ENCODE measurements at places on chromosomes 2 and 18.

GRCh38 chr2:190418727-190419126 lies 10.6 kb downstream of the MFSD6 start:
- DNase-seq: no peak

DNA sequence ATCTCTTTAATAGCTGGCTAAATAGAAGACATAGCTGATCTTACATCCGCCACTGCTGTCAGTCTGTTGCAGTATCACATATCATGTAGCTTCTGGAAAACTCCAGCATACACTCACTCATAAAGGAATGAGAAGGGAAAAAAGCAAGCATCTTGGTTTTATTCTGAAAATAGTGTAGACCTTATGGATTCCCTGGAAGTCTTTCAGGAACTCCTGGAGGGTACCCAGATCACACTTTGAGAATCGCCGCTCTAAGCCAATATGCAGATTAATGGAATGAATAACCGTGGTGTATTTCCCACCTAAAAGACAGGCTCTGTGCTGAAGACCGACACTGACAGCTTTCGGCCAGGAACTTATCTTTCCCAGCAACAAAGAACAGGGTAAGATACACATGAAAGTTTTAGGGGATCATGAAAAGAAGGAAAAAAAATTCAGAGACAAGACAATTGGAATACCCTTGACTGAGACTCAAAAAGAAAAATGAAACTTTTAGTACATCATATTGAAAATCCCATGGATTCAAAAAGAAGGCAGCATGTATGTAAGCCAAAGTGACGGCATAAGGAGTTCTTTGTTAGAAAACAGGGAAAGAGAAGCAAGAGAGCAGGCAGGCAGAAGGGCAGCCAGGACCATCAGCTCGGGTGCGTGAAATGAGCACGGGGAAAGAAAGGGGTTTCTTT lies 56.4 kb upstream of the SEC11C start:
- no peak for DNase-seq

DNA sequence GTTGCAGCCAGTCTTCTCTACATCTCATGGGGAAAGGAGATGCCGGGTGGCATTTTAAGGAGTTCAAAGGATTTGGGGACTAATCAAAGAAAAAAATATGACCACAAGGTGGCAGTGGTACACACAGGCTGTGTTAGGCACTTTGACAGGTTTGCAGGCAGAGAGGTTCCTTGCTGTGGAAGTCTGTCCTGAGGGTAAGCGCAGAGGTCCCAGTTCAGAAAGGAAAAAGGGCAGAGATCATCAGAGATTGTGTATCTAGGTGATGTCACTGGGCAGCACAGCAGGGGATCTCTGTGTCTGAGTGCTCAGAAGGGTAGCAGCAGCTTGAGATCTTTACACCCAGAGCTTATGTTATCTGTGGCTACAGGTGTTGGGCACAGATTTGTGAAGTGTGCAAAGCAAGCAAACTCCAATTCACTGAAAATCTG lies 231.4 kb downstream of the LRRTM1 start:
- DNase-seq: no peak

DNA sequence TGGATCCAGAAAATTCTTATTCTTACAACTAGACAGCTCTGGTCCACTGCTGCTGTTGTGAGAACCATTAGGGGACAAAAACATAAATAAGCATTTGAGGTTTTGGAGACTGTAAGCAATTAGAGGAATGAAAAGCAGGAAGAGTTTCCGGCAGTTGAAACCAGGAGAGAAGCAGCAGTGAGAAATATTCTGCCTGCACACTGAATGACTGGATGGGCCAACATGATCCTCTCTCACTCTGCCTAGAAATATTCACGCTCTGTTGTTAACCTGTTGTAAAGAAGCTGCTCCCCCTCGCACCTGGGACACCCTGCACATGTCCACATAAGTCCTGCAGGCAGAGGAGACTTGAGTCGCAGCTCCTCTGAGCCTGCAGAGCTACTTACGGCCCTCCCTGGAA lies 60.4 kb upstream of the RNF152 start:
- no peak for DNase-seq

- DNase-seq: no peak
Observed at GRCh38 chr2:238013806-238014205, 47.0 kb downstream of the UBE2F start.

GRCh38 chr2:26970928-26971627 lies 641 bp downstream of the MAPRE3 start:
- no peak for DNase-seq

GRCh38 chr2:202091476-202091875 lies 18.4 kb downstream of the KIAA2012 start:
- no peak for DNase-seq

DNA sequence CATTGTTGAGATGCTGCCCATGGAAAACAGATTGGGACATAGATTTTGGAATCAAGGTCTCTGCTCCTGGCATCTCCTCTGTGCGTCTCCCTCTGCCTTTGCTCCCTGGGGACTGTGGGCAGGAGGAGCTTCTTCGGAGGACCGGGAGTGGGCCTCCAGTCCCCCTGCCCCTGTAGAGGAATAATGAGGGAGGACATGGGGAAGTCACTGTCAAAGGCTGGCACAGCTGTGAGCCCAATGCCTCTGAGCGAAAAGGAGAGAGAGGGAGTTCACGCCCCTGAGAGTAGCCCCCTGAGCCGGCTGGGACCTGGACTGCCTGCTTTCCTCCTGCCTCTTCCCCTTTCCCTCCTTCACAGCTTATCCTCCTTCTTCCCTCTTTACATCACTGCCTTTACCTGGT lies 195.0 kb downstream of the LOXHD1 start:
- no peak for DNase-seq

DNA sequence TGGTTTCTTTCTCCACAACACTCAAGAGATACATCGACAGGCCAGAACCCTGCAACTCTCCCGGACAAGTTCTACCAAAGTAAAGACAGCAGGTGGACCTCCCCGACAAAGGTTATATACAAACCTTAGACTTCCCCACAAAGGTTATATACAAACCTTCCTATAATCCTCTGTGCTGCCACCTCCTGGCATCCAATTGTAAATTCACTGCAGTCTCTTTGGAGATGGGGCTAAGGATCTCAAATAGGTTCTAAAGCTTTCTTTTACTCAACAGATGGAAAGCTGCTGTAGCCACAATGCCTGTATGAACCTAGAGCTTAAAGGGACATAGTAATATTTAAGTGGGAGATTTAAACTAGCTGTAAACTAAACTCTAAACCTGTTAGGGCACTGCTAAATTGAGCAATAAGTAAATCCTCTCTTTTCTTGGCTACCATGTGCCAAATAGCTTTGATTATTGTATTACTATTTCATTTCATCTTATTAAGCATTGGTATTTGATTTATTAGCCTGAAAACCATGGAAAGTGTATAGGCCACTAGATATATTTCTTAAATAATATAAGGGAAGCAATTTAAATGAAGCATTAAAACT lies 9.8 kb upstream of the MREG start:
- DNase-seq: no peak

GRCh38 chr2:147628971-147629421 lies 215.8 kb upstream of the ACVR2A start:
- no peak for DNase-seq

GRCh38 chr2:151037434-151037833 lies 224.2 kb downstream of the RBM43 start:
- no peak for DNase-seq

DNA sequence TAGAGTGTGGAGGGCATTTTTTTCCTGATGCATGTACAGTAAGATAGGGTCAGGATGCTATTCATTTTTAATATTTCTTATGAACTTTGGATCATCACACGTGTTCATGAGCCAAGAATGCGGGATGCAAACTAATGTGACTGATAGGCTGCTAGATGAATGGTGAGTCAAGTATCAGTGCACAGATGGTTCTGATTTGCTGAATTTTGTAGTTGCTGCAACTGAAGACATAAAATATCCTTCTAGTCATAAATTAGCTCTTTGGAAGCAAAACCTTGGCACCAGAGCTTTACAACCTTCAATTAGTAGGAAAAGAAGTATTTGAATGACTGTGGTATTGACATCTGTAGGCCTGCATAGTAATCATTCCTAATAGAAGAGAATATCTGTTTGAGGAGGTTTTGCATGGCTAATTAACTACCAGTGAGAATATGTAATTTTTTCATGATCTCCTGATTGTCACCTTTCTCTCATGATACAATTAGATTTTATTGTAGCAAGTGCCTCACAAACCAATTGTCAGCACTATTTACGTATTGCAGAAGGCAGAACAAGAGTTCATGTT lies 94.0 kb downstream of the VRK2 start:
- no peak for DNase-seq

- DNase-seq: no peak
Observed at GRCh38 chr2:226466589-226466988, 333.0 kb downstream of the IRS1 start.

DNA sequence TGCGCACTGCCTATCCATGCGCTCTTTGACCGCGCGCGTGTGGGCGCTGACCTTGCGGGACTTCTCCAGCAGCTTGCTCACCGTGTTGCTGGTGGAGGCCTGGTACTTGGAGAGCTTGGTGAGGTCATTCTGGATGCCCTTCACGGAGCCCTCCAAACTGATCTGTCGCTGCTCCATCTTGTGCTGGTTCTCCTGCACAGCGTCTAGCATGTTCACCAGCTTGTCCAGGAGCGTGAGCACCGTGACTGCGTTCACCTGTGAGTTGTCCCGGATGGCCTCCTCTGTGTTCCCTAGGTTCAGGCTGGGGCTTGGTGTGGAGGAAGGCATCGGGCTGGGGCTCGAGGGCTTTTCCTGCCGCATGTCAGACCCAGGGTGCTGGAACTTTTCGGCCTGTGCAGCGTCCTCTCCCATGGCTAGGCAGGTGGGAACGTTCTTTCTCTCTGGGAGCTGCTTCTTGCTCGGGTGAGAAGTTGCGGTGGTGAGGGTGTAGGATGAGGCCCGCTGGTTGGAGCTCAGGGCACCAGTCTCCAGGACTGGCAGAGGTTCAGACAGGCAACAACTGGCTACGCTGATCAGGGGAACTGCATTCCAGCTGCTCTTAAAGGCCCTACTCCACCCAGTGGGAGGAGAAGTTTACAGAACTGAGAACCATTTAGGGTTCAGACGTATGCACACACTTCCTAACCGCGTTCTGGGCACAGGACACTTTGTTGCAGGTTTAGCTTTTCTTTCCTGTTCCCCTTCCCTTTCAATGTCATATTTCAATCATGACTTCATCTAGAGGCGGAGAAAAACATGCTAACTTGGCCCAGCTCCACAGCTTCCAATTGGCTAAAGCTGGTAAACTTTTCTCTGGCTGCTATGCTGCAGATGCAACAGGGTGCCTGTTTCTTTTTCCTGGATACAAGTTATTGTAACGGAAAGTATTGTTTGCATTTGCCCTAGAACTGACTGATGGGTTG lies at the start of gene CAVIN2:
Gene CAVIN2, minus strand, starts transcription at position 574 of the 962 bp plus-strand sequence. Its CDS starts 163 bp downstream, at position 411.
- no peak for DNase-seq

DNA sequence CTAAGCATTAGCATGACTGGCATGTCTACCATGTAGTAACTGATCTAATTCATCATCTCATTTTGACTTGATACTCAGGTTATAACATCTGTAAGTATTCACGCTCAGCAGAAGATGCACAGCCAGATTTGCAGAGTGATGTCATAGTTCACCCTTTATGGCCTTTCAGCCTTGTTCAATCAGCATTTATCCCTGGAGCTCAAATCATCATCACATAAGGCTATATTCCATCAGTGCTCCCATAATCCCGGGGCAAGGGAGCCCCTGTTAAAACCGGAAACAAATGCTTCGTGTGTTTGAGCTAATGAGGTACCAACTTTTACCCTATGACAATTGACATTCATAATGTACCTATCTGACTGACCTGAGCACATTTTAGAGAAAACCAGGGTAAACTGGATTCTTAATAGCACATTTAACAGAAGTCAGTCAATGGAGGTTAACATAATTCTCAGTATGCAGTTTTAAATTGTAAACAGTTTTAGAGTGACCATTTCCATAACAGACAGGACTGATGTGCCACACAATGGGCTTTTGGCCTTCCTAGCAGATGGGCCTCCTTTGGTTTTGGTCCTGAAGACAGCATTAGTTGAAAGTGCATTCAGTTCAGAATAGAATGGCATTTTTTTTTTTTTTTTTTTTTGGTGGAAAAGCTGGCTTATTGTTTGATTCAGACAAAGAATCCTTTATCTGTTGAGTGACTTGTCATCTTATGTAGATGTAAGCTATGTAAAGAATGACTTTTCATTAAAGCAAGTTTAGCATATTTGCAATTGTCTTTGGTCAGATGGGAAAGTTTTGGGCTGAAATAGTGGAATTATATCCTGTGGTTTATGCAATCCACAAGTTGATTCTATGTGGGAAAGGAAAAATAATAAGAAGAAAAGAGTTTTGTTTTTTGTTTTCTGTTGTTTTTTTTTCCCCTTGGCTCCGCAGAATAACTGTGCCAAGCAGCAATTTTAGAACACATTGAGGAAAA lies 866.0 kb upstream of the ACVR2A start:
- DNase-seq: no peak

DNA sequence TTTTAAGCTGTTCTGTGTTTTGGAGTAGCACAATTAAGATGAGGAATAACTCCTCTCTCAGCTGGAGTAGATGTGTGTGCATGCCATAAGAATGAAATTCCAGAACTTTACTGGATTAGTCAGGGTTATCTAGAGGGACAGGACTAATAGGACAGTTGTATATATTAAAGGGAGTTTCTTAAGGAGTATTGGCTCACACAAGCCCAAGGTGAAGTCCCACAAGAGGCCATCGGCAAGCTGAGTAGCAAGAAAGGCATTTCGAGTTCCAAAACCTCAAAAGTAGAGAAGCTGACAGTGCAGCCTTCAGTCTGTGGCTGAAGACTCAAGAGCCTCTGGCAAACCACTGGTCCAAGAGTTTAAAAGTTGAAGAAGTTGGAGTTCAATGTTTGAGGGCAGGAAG lies 113.7 kb downstream of the RIT2 start:
- DNase-seq: no peak

- DNase-seq: no peak
Observed at GRCh38 chr2:127394492-127394891, 6.7 kb upstream of the MAP3K2 start.

- DNase-seq: no peak
Observed at GRCh38 chr2:146323564-146323963, 1521.3 kb upstream of the ACVR2A start.

DNA sequence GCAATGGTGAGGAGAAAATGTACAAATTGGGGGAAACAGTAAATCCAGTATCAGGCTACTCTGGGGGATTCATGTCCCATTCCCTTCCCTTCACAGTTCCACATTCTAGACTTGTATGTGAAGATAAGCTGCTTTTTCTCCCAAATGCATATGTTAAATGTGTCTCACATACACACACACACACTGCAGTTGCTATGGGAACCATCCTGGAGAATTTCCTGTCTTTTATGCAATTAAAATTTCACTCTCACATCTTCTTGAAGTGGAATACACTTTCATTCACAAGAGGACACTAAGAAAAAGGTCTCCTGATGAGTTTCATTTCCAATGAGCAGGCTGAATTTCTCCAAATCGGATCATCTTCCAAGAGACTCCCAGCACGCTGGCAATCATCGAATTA lies 366.0 kb downstream of the LRATD1 start:
- no peak for DNase-seq

GRCh38 chr18:31648966-31649429 lies 35.4 kb downstream of the B4GALT6 start:
- DNase-seq: no peak

GRCh38 chr2:229539628-229540027 lies 174.7 kb downstream of the DNER start:
- no peak for DNase-seq

- DNase-seq: no peak
Observed at GRCh38 chr2:19859565-19859964, 42.2 kb downstream of the TTC32 start.

Data from stimulated activated CD4-positive, alpha-beta T cell treated with anti-CD3 and anti-CD28 coated beads, Interleukin-2, amount 100 ng/mL, for 4 hours (primary cell).